H1 (cell line): ENCODE measurements at places on chromosomes 3 and 15. TPM values are rescaled to one million over a fixed set of nuclear protein-coding genes. Genes with fewer than 3 reads are reported as not detected.

CD96 gene
- polyA plus RNA-seq: 0.02 TPM in 1 of 2 replicates, not detected in the other

GRCh38 chr3:36373084-36373483 lies 7.2 kb upstream of the STAC start:
- no peaks in the 10 kb centered on the region for H3K4me1 ChIP-seq
- no peak overlapping the region for H3K27ac ChIP-seq
- H3K36me3 ChIP-seq: no peaks in the 10 kb centered on the region
- DNase-seq: no peak
- H3K4me3 ChIP-seq: no peak overlapping the region

- H3K36me3 ChIP-seq: no peaks in the 10 kb centered on the region
- H3K4me1 ChIP-seq: no peaks in the 10 kb centered on the region
- no peak for DNase-seq
These were observed 38.9 kb downstream of the RBMS3 start for GRCh38 chr3:29319798-29320197.

SMARCC1 gene
- 57.9 and 64.1 TPM in 2 replicates for polyA plus RNA-seq

DNA sequence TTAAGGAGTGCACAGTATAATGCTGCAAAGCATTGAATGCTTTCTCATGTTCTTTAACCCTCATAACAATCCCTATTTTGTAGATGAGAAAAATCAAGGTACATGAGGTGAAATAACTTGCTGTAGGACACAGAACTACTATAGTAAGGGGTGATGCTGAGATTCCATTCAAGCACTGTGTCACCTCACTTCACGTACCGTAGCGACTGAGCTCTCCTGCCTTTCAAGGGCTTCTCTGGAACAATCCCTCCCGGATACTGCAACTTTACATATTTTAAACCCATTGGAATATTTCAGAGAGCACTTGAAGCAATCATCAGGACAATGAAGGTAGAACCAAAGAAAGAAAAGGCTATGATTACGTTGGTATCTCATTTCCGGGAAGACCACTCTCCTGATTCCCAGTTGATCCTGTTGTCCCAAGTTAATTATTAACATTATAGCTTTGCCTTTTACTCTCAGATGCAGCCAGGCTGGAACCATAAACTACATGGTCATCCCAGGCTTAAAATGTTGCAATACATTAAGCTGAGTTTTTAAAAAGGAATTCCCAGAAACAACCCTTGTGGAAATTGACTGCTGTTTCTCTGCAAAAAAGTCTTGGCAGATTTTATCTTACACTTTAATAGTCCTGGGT lies 252.2 kb upstream of the IGF1R start:
- H3K27me3 ChIP-seq: no peaks in the 10 kb centered on the region
- no peak overlapping the region for H3K27ac ChIP-seq
- no peak for DNase-seq
- no peaks in the 10 kb centered on the region; the same call in 1 of the 2 replicates for H3K4me1 ChIP-seq
- no peaks in the 10 kb centered on the region for H3K36me3 ChIP-seq

DNA sequence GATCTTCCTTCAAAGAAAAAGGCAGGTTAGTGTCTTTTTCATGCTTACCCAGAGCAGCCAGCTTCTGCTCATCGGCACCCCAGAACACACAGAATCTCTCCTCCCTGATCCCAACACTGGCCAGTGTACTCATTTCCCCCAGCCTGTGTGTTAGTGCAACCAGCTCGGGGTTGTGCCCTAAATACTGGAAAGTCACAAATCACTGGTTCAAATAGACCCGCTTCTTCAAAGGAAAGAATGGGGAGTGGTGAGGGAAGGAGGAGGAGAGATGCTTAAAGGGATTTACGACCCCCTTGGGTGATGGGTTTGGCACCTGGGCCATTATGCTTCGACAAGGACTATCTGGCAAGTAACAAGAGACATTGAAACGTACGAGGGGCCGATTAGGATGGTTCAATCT lies 114.0 kb downstream of the FOXB1 start:
- no peak for DNase-seq
- no peaks in the 10 kb centered on the region; the same call in 1 of the 2 replicates for H3K27me3 ChIP-seq
- no peak overlapping the region for H3K27ac ChIP-seq
- H3K4me1 ChIP-seq: peaks cover 38% of the 10 kb centered on the region
- H3K4me3 ChIP-seq: peak overlapping the region; percentile 42
- no peaks in the 10 kb centered on the region for H3K36me3 ChIP-seq

DNA sequence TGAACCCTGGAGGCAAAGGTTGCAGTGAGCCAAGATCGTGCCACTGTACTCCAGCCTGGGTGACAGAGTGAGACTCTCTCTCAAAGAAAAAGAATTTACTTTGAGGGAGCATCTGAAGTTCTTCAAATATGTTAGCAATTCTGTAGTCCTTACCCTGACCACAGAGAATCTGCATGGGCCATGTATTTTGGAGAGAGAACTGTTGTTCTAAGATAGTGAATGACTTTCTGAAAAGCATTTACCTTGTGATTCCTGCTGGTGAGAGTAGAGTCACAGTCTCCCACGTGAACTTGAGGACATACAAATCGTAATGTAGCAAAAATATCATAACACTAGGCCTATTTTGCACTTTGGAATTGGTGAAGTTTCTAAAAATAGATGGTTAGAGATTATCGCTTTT lies 3.9 kb downstream of the BRK1 start:
- no peaks in the 10 kb centered on the region for H3K4me1 ChIP-seq
- H3K4me3 ChIP-seq: no peak overlapping the region
- H3K36me3 ChIP-seq: peaks cover 3% of the 10 kb centered on the region; the same call in 1 of the 2 replicates
- no peaks in the 10 kb centered on the region for H3K27me3 ChIP-seq

GABRB3 gene
- 88.5 and 98.8 TPM in 2 replicates for polyA plus RNA-seq

FAM131A gene
- polyA plus RNA-seq: 21.9 and 35.3 TPM in 2 replicates

GRCh38 chr3:131231710-131232389 lies 149.7 kb upstream of the NUDT16 start:
- H3K4me3 ChIP-seq: no peak overlapping the region
- H3K27me3 ChIP-seq: no peaks in the 10 kb centered on the region
- H3K36me3 ChIP-seq: no peaks in the 10 kb centered on the region
- H3K27ac ChIP-seq: no peak overlapping the region

DNA sequence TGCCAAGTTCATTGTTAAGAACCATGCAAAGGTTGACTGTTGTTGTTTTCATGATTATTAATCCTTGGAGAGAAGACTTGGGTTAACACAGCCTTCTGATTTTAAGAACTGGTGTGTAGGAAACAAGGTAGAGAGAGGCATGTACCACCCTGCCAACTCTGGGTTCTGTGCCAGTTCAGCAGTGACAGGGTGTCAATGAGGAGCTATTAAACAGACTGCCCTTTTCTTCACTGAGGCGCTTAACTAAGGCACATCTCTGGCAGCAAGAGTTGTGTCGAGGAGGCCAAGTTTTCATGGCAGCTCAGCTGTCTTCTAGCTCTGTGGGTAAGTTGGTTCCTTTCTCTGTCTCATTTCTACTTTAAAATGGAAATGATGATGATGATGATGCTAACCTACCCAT lies 117.6 kb downstream of the FEZF2 start:
- H3K27ac ChIP-seq: no peak overlapping the region
- H3K27me3 ChIP-seq: no peaks in the 10 kb centered on the region
- no peaks in the 10 kb centered on the region for H3K4me1 ChIP-seq
- no peak for DNase-seq

CFAP100 gene
- polyA plus RNA-seq: 0.09 and 0.17 TPM in 2 replicates

- peaks cover 19% of the 10 kb centered on the region for H3K4me1 ChIP-seq
- H3K4me3 ChIP-seq: no peak overlapping the region
- no peaks in the 10 kb centered on the region; the same call in 1 of the 2 replicates for H3K27me3 ChIP-seq
- H3K36me3 ChIP-seq: no peaks in the 10 kb centered on the region
- H3K27ac ChIP-seq: no peak overlapping the region
These were observed 116.6 kb downstream of the SEC22A start for GRCh38 chr3:123318374-123318773.

GRCh38 chr3:58102976-58103451 lies 94.8 kb downstream of the FLNB start:
- peaks cover 48% of the 10 kb centered on the region for H3K36me3 ChIP-seq
- H3K27me3 ChIP-seq: no peaks in the 10 kb centered on the region
- H3K27ac ChIP-seq: no peak overlapping the region
- no peak for DNase-seq

ISY1 gene
- 27.8 and 38.7 TPM in 2 replicates for polyA plus RNA-seq

DNA sequence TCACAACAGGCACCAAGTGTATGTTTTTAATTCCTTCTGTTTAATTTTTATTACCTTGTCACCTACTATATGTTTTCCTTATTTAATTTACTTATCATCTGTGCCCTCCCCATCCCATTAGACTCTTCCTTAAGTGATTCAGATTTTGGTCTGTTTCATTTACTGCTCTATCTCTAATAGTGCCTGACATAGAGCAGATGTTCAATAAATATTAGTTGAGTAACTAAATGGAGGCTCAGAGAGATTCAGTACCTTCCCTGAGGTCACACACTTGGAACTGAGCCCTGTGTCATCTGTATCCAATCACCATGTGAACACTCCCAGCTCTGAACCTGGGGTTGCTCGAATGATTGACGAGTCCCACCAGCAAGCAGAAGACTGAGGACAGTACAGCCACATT lies 318.1 kb upstream of the WNT5A start:
- no peak for DNase-seq
- H3K4me1 ChIP-seq: no peaks in the 10 kb centered on the region
- H3K4me3 ChIP-seq: no peak overlapping the region
- H3K27ac ChIP-seq: no peak overlapping the region

DNA sequence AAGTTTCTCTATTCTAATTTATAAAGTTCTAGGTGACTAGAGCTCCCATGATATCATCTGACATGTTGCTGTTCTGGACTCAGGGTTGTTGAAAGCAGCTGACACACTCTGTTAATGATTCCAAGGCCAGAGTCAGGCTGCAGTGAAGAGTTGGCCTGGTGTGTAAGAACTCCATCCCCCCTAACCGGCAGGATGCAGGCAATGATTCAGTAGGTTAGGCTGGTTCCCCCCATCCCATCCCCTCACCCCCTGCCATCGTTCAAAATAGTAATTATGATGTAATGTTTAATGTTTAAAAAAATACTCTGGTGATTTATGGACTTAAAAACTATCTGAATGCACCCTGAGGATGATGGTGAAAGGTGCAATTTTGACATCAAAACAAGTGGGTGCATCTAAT lies 4.6 kb upstream of the TRIM71 start:
- no peak overlapping the region for H3K4me3 ChIP-seq
- no peaks in the 10 kb centered on the region for H3K27me3 ChIP-seq
- H3K27ac ChIP-seq: no peak overlapping the region
- no peak for DNase-seq
- H3K4me1 ChIP-seq: peaks cover 9% of the 10 kb centered on the region

CA12 gene
- 4.7 and 4.9 TPM in 2 replicates for polyA plus RNA-seq

CDC25A gene
- polyA plus RNA-seq: 20.7 and 22.2 TPM in 2 replicates

GRCh38 chr3:155244216-155244615 lies 49.3 kb downstream of the STRIT1 start:
- no peak overlapping the region for H3K27ac ChIP-seq
- DNase-seq: no peak
- no peaks in the 10 kb centered on the region for H3K4me1 ChIP-seq

DNA sequence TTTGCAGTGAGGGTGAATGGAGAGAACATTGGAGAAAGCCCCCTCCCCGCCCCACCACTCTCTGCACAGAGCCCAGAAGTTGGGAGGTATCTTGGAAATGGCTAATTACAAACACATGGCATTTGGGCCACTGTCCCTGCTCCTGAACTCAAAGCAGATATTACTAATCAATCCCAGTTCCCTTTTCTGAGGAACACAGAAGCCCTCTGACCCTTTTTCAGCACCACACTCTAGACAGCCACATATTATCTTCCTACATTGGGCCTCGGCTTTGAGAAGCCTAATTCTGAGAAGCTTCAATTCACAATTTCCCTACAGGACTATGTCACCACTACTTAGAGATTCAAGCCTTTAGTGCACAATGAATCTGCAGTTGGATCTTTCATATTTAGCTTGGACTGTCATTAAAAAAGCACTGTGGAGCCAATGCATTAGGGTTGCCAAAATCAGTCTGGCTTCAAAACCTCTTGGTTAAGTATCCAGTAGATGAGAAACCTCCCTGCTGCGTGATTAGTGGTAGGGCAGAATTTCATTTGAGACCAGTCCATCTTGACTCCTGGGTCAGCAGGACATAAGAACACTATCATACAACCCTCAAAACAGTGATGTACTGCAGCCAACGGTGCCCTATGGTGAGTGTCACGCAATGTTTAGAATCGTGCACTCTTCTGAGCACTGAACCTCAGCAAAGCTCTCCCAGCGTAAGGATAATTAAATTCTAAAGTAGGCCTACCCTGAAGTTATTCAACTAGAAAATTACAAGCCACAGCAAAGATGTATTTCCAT lies 26.1 kb downstream of the MGLL start:
- no peaks in the 10 kb centered on the region for H3K36me3 ChIP-seq
- H3K4me3 ChIP-seq: no peak overlapping the region
- no peaks in the 10 kb centered on the region for H3K27me3 ChIP-seq
- no peak overlapping the region for H3K27ac ChIP-seq

SUSD5 gene
- polyA plus RNA-seq: 0.92 and 1.5 TPM in 2 replicates

- no peak overlapping the region for H3K4me3 ChIP-seq
- H3K4me1 ChIP-seq: no peaks in the 10 kb centered on the region
- H3K27ac ChIP-seq: no peak overlapping the region
These were observed 75.6 kb downstream of the AQP9 start for GRCh38 chr15:58213587-58214338.

- H3K4me3 ChIP-seq: no peak overlapping the region
- no peaks in the 10 kb centered on the region for H3K36me3 ChIP-seq
- no peak overlapping the region for H3K27ac ChIP-seq
- no peaks in the 10 kb centered on the region for H3K4me1 ChIP-seq
These were observed 605.7 kb upstream of the CFAP20DC start for GRCh38 chr3:59655418-59656015.

- H3K27ac ChIP-seq: no peak overlapping the region
- no peaks in the 10 kb centered on the region for H3K36me3 ChIP-seq
- no peaks in the 10 kb centered on the region for H3K4me1 ChIP-seq
- DNase-seq: no peak
These were observed 118.3 kb upstream of the TUSC7 start for GRCh38 chr3:116591236-116591635.

GXYLT2 gene
- polyA plus RNA-seq: 1.3 and 1.8 TPM in 2 replicates

- H3K36me3 ChIP-seq: no peaks in the 10 kb centered on the region
- no peak overlapping the region for H3K4me3 ChIP-seq
- DNase-seq: no peak
- no peaks in the 10 kb centered on the region for H3K4me1 ChIP-seq
- no peak overlapping the region for H3K27ac ChIP-seq
- H3K27me3 ChIP-seq: no peaks in the 10 kb centered on the region
These were observed 36.7 kb downstream of the VGLL3 start for GRCh38 chr3:86954226-86954625.

ADGRG7 gene
- polyA plus RNA-seq: not detected in 2 replicates

GRCh38 chr3:70071138-70071537 lies 71.6 kb downstream of the SAMMSON start:
- no peaks in the 10 kb centered on the region for H3K4me1 ChIP-seq
- H3K27me3 ChIP-seq: no peaks in the 10 kb centered on the region
- H3K27ac ChIP-seq: no peak overlapping the region
- no peak overlapping the region for H3K4me3 ChIP-seq
- no peak for DNase-seq

GRCh38 chr15:96583671-96584070 lies 253.2 kb downstream of the NR2F2 start:
- no peak for DNase-seq
- no peaks in the 10 kb centered on the region; the same call in 1 of the 2 replicates for H3K27me3 ChIP-seq

DNA sequence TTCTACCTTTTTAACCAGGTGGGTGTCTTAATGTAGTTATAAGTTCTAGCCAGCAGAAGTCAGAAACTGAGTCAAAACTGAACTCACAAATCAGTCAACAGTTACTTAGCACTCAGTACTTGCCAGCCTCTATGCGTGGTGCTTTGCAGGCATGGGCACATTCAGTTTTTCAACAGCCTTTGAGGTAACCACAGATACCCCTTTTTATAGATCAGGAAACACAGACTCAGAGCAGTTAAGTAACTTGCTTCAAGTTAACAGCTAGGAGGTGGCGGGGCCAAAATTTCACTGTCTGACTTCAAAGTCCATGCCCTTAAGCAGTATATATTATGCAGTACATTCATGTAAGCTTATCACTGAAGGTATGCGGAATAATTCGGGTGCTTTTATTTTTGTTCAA lies 139.4 kb downstream of the FHIT start:
- H3K36me3 ChIP-seq: no peaks in the 10 kb centered on the region
- no peaks in the 10 kb centered on the region for H3K4me1 ChIP-seq
- no peak for DNase-seq
